ENCODE measurements at places on chromosomes 4 and X. TPM values are rescaled to one million over a fixed set of nuclear protein-coding genes. Genes with fewer than 3 reads are reported as not detected.

GRCh38 chr4:185033950-185034349 lies 15.7 kb downstream of the HELT start:
- peaks cover 17% of the 10 kb centered on the region for H3K27me3 ChIP-seq
- no peaks in the 10 kb centered on the region for H3K4me1 ChIP-seq
- H3K36me3 ChIP-seq, result no peaks in the 10 kb centered on the region

- no peak for DNase-seq
- H3K4me1 ChIP-seq, result peaks cover 2% of the 10 kb centered on the region
- H3K36me3 ChIP-seq, result no peaks in the 10 kb centered on the region
- no peaks in the 10 kb centered on the region for H3K27me3 ChIP-seq
Observed at GRCh38 chr4:123393721-123394120, 2.9 kb upstream of the SPRY1 start.

DNA sequence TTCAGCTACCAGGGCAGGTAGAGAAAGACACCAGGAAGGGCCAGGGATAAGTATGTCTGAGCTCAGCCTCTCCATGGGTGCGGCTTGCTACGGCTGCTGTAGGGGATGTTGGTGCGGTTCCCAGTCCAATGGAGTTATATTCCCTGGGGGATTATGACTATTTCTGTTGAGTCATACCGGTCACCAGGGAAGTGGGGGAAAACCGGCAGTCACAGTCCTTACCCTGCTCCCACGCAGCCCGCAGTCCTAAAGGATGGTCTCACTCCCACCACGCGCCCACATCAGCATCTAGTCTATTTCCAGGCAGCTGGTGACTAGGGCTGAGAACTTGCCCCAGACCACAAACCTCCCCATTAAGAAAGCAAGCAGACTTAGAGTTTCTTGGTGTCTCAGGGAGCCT lies 191.6 kb downstream of the VEGFC start:
- no peak for DNase-seq
- H3K36me3 ChIP-seq, result no peaks in the 10 kb centered on the region
- H3K27ac ChIP-seq, result no peak overlapping the region
- no peaks in the 10 kb centered on the region for H3K27me3 ChIP-seq
- no peak overlapping the region for H3K4me3 ChIP-seq
- H3K4me1 ChIP-seq, result no peaks in the 10 kb centered on the region

DNA sequence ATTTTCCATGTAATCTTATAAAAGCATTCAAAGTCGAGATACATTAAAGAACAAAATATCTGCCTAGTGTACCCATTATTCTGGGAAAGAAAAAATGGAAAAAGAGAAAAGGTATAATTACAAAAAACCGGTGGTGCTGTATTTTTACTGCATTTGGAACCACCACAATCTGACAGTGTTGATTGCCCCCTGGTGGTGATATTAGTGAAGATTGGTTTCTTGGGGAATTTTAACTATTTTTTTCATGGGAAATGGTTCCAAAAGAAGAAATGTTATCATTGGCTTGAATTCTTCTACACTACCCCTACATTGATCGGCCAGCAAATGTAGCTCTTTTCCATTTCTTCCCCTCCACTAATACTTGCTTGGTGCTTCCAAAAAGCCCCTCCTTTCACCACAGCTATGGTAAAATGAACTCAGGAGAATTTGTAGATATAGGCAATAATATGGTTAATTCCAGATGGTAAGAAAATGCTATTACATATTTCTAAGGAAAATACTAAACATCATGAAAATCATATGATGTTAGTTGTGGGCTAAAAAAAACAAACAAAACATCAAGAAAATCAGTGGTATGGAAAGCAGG lies 50.0 kb downstream of the COX18 start:
- no peak overlapping the region for H3K4me3 ChIP-seq
- no peak overlapping the region for H3K27ac ChIP-seq
- no peaks in the 10 kb centered on the region for H3K27me3 ChIP-seq

GRCh38 chrX:136779346-136779781 lies 1.4 kb downstream of the ARHGEF6 start:
- no peak overlapping the region for H3K27ac ChIP-seq
- DNase-seq, result no peak
- H3K36me3 ChIP-seq, result no peaks in the 10 kb centered on the region
- H3K4me1 ChIP-seq, result no peaks in the 10 kb centered on the region
- H3K4me3 ChIP-seq, result no peak overlapping the region
- no peaks in the 10 kb centered on the region for H3K27me3 ChIP-seq

DNA sequence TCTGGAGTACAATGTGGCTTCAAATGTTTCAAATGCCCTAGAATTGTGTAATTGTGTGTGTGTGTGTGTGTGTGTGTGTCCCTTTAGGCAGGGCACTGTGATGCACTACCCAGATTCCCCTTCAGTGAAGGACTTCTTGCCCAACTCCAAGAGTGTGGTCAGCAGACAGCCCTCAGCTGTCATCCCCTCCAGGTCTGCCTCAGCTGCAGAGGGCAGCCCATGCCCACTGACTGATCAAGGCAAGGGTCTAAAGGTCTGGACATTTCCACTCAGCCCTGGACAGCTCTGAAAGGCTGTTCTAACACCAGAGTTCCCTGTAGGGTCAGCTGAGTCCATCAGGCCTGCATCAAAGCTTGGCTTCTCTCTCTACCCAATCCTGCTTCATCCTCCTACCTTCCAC lies 83.9 kb upstream of the USP9X start:
- DNase-seq, result no peak
- H3K4me3 ChIP-seq, result no peak overlapping the region
- no peak overlapping the region for H3K27ac ChIP-seq

GRCh38 chrX:15151267-15152186 lies 118.4 kb downstream of the ASB9 start:
- no peak overlapping the region for H3K27ac ChIP-seq
- no peaks in the 10 kb centered on the region for H3K36me3 ChIP-seq
- DNase-seq, result no peak
- H3K27me3 ChIP-seq, result no peaks in the 10 kb centered on the region
- H3K4me3 ChIP-seq, result no peak overlapping the region

The KLF8 gene
- polyA plus RNA-seq, result 24.7 TPM

DNA sequence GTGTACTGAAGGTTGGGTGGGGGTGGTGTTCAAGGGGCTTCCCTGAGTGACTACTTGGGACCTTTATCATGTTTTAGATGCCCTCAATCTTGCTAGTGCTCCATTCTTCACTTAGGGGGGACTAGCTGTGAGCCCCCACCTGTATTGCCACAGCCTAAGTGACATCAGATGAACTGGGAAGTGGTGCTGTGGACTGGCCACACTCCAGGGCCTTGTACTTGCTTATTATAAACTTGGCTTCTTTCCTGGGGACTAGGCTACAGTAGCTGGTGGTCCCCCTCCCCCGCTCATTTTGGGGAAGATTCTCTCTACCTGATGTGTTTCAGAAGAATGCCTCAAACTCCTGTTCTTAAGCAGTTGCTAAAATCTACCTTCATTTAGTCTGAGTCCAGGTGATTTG lies 46.7 kb upstream of the WDR1 start:
- no peaks in the 10 kb centered on the region for H3K27me3 ChIP-seq
- no peaks in the 10 kb centered on the region for H3K36me3 ChIP-seq
- H3K4me3 ChIP-seq, result no peak overlapping the region
- H3K27ac ChIP-seq, result no peak overlapping the region

- H3K27ac ChIP-seq, result no peak overlapping the region
- H3K4me3 ChIP-seq, result no peak overlapping the region
- DNase-seq, result no peak
Observed at GRCh38 chr4:136424052-136424451, 1108.2 kb downstream of the PCDH18 start.

DNA sequence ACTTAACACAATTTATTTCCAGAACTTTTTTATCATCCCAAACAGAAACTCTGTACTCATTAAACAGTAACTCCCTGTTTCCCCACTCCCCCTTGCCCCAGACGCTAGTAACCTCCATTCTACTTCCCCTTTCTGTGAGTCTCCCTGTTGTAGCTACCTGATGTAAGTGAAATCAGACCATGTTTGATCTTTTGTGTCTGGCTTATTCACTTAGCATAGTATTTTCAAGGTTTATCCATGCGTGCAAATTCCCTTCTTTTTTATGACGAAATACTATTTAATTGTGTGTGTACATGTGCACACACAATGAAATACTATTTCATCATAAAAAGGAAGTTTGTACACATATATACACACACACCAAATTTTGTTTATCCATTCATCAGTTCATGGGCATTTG lies 5.2 kb downstream of the PKD2 start:
- H3K27ac ChIP-seq, result no peak overlapping the region
- H3K4me1 ChIP-seq, result peaks cover 40% of the 10 kb centered on the region
- no peaks in the 10 kb centered on the region for H3K27me3 ChIP-seq
- no peak overlapping the region for H3K4me3 ChIP-seq
- no peaks in the 10 kb centered on the region for H3K36me3 ChIP-seq
- DNase-seq, result no peak

DNA sequence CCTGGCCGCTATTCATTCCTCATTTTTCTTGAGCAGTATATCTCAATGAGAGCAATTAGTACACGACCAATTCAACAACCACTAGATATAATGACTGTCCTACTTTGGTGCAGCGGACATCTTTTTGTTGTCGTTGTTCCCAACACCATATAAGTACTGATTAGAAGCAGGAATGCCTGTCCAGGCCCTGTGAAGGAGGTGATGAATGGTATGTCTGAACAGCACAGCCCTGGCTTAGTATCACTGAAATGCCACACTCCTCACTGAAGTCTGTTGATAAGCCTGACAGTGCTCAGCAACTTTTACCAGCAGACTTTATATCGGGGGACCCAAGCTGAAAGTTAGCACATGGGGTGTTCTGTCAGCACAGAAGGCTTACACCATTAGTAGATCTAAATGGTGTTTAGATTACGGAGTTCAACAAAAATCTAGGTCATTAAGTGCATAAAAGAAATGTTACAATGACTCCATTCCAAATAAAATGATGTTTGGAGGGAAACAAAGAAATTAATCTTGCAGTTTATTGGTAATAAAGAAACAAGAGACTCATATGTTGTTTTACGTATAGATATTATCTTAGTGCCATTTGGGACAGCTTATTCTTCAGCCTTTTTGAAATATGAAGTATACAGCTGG lies 228.3 kb upstream of the TTC29 start:
- H3K36me3 ChIP-seq, result no peaks in the 10 kb centered on the region
- no peak for DNase-seq
- no peaks in the 10 kb centered on the region for H3K4me1 ChIP-seq
- H3K4me3 ChIP-seq, result no peak overlapping the region
- no peaks in the 10 kb centered on the region for H3K27me3 ChIP-seq

The TACC3 gene
- 19.1 TPM for polyA plus RNA-seq

DNA sequence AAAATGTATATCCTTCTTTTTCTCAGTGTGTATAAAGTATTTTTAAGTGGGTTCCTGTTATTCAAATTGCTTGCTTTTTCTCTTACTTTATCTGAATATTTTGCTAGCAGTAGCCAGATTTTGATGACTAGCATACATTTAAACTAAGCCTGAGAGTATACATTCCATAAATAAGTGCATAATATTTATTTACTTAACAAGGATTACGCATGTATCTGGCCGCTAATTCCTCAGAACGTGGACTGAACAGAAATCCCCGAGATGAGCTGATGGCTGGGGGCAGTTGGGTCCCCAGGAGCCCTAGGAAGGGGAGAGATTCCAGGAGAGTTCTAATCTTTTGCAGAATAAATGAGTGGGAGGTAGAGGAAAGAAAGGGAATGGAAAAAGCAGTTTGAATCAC lies 91.0 kb downstream of the PHOX2B start:
- H3K27ac ChIP-seq, result no peak overlapping the region
- no peaks in the 10 kb centered on the region for H3K4me1 ChIP-seq
- H3K27me3 ChIP-seq, result peaks cover 11% of the 10 kb centered on the region

The IQCM gene
- polyA plus RNA-seq, result not detected

The CPLX1 gene
- polyA plus RNA-seq, result 0.05 TPM

The RHOXF2B gene
- polyA plus RNA-seq, result 0.03 TPM

DNA sequence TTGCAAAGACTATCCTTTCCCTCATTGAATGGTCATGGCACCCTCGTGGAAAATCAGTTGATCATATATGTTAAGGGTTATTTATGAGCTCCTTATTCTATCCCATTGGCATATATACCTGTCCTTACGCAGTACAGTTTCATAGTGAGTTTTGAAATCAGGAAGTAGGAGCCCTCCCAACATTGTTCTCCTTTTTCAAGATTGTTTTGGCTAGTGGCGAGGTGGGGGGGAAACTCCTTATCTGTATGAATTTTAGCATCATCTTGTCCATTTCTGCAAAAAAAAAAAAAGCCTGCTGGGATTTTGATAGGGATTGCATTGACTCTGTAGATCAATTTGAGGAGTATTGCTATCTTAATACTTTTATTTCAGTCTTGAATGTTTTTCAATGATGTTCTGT lies 2.5 kb upstream of the USP9X start:
- no peaks in the 10 kb centered on the region for H3K27me3 ChIP-seq
- peaks cover under 1% of the 10 kb centered on the region for H3K36me3 ChIP-seq
- DNase-seq, result no peak
- H3K4me1 ChIP-seq, result no peaks in the 10 kb centered on the region
- H3K4me3 ChIP-seq, result no peak overlapping the region

- H3K36me3 ChIP-seq, result no peaks in the 10 kb centered on the region
Observed at GRCh38 chr4:150903603-150904002, 111.5 kb downstream of the LRBA start.

- H3K27me3 ChIP-seq, result no peaks in the 10 kb centered on the region
- DNase-seq, result peak; percentile 62
- no peak overlapping the region for H3K4me3 ChIP-seq
- H3K27ac ChIP-seq, result no peak overlapping the region
- H3K4me1 ChIP-seq, result peaks cover 12% of the 10 kb centered on the region
Observed at GRCh38 chr4:83561381-83561780, 25.5 kb downstream of the GPAT3 start.

- H3K27ac ChIP-seq, result no peak overlapping the region
- H3K4me1 ChIP-seq, result peaks cover 17% of the 10 kb centered on the region
- H3K4me3 ChIP-seq, result no peak overlapping the region
- H3K36me3 ChIP-seq, result no peaks in the 10 kb centered on the region
- no peaks in the 10 kb centered on the region for H3K27me3 ChIP-seq
Observed at GRCh38 chr4:83546786-83547185, 10.9 kb downstream of the GPAT3 start.

The DIAPH2 gene
- 4.2 TPM for polyA plus RNA-seq

DNA sequence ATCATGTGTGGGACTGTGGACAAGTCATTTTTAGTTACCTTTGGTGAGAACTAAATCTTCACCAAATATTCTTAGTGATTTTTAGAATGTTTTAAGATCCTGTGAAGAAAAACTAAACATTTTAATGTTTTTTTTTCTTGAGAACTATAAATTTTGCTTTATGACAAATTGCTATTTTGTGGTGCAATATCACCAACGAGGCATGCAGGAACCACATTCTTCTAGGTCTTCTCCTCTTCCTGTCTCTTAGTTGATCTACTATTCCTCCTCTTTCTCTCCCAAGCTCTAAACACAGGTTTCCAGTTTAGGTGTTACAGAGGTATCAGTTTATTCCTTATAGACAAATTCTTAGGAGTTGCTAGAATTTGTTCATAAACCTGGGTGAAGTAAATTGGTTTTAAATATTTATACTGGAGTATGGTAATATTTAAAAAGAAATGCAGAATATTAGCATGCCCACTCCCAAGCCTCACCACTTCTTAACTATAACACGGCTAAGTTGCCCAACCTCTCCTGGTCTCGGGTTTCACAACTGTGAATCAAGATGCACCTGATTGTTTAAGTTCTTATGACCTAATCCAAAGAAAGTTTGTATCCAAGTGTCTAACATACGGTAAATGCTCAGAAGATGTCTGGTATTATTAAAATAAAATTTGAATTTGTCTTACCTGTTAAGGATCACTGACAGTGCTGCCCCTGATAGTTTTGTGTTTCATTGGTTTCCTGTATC lies 56.5 kb upstream of the CLNK start:
- no peak overlapping the region for H3K27ac ChIP-seq
- H3K4me3 ChIP-seq, result no peak overlapping the region
- no peaks in the 10 kb centered on the region for H3K36me3 ChIP-seq
- H3K27me3 ChIP-seq, result no peaks in the 10 kb centered on the region
- no peaks in the 10 kb centered on the region for H3K4me1 ChIP-seq

- no peaks in the 10 kb centered on the region for H3K27me3 ChIP-seq
- no peaks in the 10 kb centered on the region for H3K36me3 ChIP-seq
- no peak overlapping the region for H3K4me3 ChIP-seq
- no peaks in the 10 kb centered on the region for H3K4me1 ChIP-seq
Observed at GRCh38 chr4:89316931-89317366, 9.3 kb upstream of the GPRIN3 start.
